GM23248 (cell line): ENCODE measurements at places on chromosomes 2 and 18. TPM values are rescaled to one million over a fixed set of nuclear protein-coding genes. Genes with fewer than 3 reads are reported as not detected.

Gene CNDP1
- not detected in 2 replicates for total RNA-seq

- DNase-seq = peak; percentile 95
Measured at GRCh38 chr2:226002438-226002837, 602.9 kb downstream of the NYAP2 start.

DNA sequence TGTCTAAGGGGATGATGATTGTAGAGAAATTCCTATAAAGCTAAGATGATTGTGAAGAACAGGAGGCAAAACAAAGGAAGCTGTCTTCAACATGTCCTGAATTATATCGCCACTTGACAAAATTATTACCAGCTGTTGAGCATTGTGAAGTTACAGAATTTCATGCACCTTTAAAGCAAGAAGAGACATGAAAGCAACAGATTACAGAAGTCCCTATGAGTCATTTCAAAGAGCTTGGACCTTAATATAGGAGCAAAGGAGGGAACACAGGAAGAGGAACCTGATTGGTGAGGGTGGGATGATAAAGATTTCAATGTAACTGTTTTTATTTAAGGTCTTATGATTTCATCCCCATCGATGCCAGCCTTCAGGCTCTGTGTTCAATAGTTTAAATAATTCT lies 526.9 kb upstream of the HNMT start:
- DNase-seq = no peak

GRCh38 chr2:109379507-109379906 lies 234.3 kb downstream of the SEPTIN10 start:
- DNase-seq = no peak

DNA sequence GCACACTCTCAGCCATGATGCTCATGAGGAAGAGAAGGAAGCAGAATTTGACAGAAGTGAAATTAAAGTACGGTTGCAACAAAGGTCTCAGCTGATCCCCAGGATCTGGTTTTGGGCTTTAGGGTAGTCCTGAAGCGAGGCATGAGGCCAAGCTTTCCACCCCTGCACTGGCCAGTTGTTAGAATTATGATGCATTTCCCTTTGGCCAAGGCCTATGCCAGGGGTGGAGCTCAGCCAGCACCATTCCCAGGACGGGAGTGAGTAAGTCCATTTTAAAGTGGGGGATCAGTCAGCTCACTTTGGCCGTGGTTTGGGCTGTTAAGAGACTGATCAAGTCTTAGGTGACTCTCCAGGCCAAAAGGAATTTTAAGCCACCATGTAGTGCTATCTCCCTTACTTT lies 314.5 kb upstream of the MMADHC start:
- peak; percentile 90 for DNase-seq

- no peak for DNase-seq
Measured at GRCh38 chr2:31238126-31238905, 4.4 kb downstream of the EHD3 start.
